Mesendoderm (in vitro differentiated cells): ENCODE measurements at places on chromosomes 6 and 20.

DNA sequence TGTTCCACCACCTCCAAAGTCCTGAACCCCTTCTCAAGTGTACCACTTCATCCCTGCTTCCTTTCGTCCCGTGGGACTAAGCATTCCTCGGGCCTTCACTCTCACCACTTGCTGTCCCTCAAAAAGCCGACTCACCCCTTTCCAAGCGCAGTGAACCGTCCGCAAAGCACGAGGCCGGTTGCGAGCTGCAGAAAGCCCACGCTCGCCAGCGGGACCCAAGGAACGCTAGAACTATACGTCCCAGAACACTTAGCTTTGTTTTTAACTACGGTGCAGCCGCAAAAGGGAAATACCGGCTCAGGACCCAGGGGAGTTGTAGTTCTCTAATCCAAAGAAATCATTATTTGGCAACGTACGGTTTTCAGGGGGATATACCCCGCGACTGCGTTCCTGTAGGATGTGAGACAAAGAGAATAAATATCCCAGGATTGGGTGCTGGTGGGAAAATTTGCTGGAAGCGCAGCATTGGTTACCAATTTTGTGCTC is 416 bp upstream of the POLR1H start:
- no peak overlapping the region for H3K27ac ChIP-seq
- no peaks in the 10 kb centered on the region for H3K36me3 ChIP-seq
- no peaks in the 10 kb centered on the region for H3K27me3 ChIP-seq
- H3K4me1 ChIP-seq, result peaks cover 4% of the 10 kb centered on the region
- DNase-seq, result peak; percentile 43

DNA sequence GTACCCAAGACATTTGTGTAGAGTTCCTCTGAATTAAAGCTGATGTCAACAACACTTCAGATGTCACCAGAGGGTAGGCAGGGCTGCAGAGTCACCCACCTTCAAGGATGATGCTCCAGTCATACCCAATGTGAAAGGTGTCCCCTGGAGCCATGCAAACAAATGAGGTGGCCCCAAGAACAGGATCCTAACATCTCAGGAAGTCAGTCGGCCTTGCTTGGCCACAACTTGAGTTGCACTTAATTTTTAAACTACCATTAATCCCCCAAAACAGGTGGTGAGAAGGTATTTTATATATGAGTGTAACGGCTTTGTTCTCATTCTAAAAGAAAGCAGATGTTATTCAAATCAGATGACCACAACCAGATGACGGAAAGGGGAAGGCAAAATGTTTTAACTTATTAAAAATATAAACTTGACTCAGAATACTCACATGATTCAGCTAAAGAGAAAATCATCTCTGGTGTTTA is 21.1 kb upstream of the SERPINB1 start:
- no peaks in the 10 kb centered on the region for H3K36me3 ChIP-seq
- DNase-seq, result no peak
- H3K4me3 ChIP-seq, result no peak overlapping the region
- H3K27ac ChIP-seq, result no peak overlapping the region
- peaks cover 4% of the 10 kb centered on the region for H3K4me1 ChIP-seq
- no peaks in the 10 kb centered on the region for H3K27me3 ChIP-seq

DNA sequence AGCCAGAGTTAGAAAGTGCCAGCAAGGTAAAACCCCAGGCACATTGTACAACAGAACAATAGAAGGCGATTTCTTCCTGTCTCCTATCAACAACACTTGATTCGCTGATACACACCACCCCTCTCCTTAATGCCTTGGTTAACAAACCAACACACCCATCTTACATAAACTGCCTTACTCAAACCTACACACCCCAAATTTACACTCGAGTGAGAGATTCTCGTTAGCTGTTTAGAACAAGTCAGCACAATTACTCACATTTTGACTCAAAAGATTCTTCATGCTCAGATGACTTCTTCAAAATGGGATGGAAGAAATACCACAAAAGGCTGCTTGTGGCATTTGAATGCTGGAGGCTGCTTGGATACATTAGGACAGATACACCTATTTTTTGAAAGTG is 80.0 kb upstream of the FOXQ1 start:
- H3K27me3 ChIP-seq, result no peaks in the 10 kb centered on the region
- no peak overlapping the region for H3K27ac ChIP-seq
- no peak overlapping the region for H3K4me3 ChIP-seq
- H3K36me3 ChIP-seq, result no peaks in the 10 kb centered on the region
- no peaks in the 10 kb centered on the region for H3K4me1 ChIP-seq

DNA sequence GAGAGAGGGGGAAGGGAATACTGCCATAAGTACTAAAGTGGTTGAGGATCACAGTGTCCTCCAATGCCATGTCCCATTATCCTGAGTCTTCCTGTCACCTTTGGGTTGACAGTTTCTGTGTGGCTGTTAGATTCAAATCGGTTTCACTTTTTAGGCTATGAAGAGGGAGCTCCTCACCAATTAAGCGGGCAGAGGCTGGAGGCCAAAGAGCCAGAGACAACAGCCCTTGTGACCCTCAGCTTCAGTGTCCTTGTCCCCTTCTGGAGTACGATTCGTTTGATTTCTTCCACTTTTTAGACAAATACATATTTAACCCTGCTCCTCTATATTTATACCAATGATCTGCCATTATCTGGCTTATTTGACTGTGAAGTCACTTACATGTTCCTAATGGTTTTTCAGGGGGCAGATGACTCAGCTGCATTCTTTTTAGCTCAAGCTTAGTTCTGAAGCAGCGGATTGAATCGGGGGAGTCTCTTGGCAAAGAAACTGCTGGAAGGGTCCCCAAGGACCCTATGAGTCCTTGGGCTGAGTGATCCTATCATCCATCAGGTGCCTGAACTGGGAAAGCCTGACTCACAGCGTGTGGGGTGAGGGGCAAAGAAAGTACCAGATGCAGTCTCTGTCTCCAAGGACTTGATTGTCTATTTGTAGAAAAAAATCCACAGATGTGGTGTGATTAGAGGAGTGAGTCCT is 18.2 kb downstream of the FERMT1 start:
- no peaks in the 10 kb centered on the region for H3K36me3 ChIP-seq
- H3K27ac ChIP-seq, result no peak overlapping the region
- peak; percentile 8 for DNase-seq
- H3K4me3 ChIP-seq, result no peak overlapping the region

DNA sequence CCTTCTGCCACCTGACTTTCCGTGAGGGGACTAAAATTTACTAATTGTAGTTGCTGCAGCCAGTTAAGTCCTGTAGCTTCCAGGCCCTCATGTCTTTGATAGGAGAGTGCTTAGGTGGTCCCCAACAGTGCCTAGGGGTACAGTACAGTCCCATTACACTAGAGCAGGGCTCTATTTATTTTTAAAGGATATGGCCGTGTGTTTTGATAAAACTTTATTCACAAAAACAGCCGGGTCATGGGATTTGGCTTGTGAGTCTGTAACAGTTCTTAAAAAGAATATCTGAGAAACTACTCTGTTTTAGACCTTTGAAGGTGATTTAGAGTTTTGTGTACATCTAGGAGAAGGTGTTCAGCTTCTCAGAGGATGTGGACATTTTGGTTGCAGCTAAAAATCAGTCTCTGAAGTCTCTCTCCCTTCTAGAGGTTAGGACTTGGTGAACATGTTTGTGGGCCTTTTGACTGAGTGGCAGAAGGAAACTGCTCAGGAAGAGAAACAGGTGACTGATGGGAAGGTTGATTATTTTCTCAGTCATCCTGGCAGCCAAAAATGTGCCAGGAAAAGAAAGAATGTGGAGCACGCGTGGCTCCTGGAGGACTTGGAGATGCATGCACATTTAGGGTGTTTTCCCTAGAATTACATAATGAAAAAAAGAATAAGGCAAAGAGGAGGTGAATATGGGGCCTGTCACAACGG is 57.4 kb downstream of the VAPB start:
- no peaks in the 10 kb centered on the region for H3K36me3 ChIP-seq
- H3K27ac ChIP-seq, result no peak overlapping the region
- H3K27me3 ChIP-seq, result no peaks in the 10 kb centered on the region
- H3K4me1 ChIP-seq, result peaks cover 4% of the 10 kb centered on the region

GRCh38 chr6:16576451-16577368 is 184.6 kb downstream of the ATXN1 start:
- no peak overlapping the region for H3K27ac ChIP-seq
- no peaks in the 10 kb centered on the region for H3K36me3 ChIP-seq
- H3K27me3 ChIP-seq, result no peaks in the 10 kb centered on the region
- DNase-seq, result no peak
- H3K4me1 ChIP-seq, result no peaks in the 10 kb centered on the region

- H3K36me3 ChIP-seq, result no peaks in the 10 kb centered on the region
- H3K4me1 ChIP-seq, result peaks cover 8% of the 10 kb centered on the region
- no peak overlapping the region for H3K27ac ChIP-seq
- no peak overlapping the region for H3K4me3 ChIP-seq
- no peaks in the 10 kb centered on the region for H3K27me3 ChIP-seq
Measured at GRCh38 chr6:116529466-116530290, 15.8 kb downstream of the TRAPPC3L start.

DNA sequence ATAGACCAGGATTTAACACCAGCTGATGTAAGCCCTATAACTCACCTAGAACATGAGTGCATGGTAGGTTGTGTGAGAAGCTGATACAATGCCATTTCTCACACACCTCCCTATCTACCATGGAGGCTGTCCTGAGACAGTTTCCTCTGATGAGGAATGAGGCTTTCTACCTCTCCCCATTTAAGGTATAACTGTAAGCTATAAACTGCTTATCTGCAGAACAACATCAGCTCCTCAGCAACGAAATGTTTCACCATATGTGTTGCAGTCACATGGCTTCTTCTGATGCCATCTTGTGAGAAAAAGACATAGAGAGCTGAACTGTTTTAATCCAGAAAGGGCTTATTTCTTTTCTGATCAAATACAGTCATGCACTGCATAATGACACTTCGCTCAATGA is 20.7 kb downstream of the ZKSCAN3 start:
- H3K4me1 ChIP-seq, result no peaks in the 10 kb centered on the region
- no peak overlapping the region for H3K4me3 ChIP-seq
- no peaks in the 10 kb centered on the region for H3K36me3 ChIP-seq
- no peak for DNase-seq
- no peak overlapping the region for H3K27ac ChIP-seq

- no peaks in the 10 kb centered on the region for H3K4me1 ChIP-seq
- no peak for DNase-seq
- no peaks in the 10 kb centered on the region for H3K27me3 ChIP-seq
- no peak overlapping the region for H3K27ac ChIP-seq
Measured at GRCh38 chr6:105620878-105621277, 218.0 kb upstream of the PREP start.

GRCh38 chr6:138007014-138007472 is 100.2 kb downstream of the PERP start:
- no peaks in the 10 kb centered on the region for H3K27me3 ChIP-seq
- H3K27ac ChIP-seq, result no peak overlapping the region
- no peaks in the 10 kb centered on the region for H3K36me3 ChIP-seq

GRCh38 chr6:168124158-168124557 is 45.1 kb upstream of the FRMD1 start:
- no peak for DNase-seq
- no peaks in the 10 kb centered on the region for H3K36me3 ChIP-seq
- H3K27me3 ChIP-seq, result no peaks in the 10 kb centered on the region
- peaks cover 5% of the 10 kb centered on the region for H3K4me1 ChIP-seq

GRCh38 chr6:52984247-52984646 is 10.8 kb downstream of the GSTA4 start:
- DNase-seq, result no peak
- peaks cover 4% of the 10 kb centered on the region for H3K36me3 ChIP-seq
- H3K4me1 ChIP-seq, result no peaks in the 10 kb centered on the region

DNA sequence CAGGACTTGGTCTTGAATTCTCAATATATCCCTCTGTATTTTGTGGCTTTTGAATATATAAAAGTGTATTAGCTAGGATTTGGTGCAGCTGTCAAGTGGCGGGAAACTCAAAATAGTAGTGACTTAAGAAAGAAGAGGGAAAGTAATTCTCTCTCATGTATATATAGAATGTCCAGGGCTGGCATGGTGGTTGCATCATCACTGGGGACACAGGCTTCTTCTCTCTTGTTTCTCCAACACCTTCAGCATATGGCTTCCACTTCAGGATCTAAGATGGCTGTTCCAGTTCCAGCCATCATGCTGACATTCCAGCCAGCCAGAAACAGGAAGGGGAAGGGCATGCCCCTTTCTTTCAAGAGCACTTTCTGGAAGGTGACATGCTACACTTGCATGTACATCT is 11.8 kb upstream of the GPR6 start:
- no peaks in the 10 kb centered on the region for H3K27me3 ChIP-seq
- no peak overlapping the region for H3K27ac ChIP-seq
- no peak overlapping the region for H3K4me3 ChIP-seq
- no peak for DNase-seq

GRCh38 chr6:145161501-145161900 is 573.8 kb downstream of the EPM2A start:
- no peak overlapping the region for H3K27ac ChIP-seq
- H3K4me1 ChIP-seq, result no peaks in the 10 kb centered on the region
- no peaks in the 10 kb centered on the region for H3K27me3 ChIP-seq
- no peak overlapping the region for H3K4me3 ChIP-seq
- no peaks in the 10 kb centered on the region for H3K36me3 ChIP-seq

GRCh38 chr6:130713144-130713543 is 114.1 kb upstream of the SMLR1 start:
- H3K27ac ChIP-seq, result no peak overlapping the region
- H3K27me3 ChIP-seq, result no peaks in the 10 kb centered on the region
- peak; percentile 93 for DNase-seq

DNA sequence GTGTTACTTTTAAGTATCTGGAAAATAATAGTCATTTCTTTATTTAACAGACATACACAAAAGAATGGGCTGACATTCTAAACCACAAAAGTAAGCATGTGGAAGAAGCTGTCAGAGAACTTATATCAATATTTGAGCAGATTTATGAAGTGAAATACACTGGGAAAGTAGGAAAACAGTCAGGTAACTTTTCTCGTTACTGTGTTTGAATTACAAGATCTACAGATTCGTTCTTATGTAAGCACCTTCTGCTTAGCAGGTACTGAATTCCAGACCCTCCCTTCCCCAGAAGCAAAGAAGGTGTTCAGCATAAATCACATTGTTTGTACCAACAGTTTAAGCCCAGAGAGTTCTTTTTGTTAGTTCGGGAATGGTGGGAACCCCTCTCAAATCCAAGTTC is 88.0 kb downstream of the DNAH8 start:
- H3K36me3 ChIP-seq, result no peaks in the 10 kb centered on the region
- no peak overlapping the region for H3K27ac ChIP-seq
- no peaks in the 10 kb centered on the region for H3K27me3 ChIP-seq
- H3K4me1 ChIP-seq, result no peaks in the 10 kb centered on the region
- H3K4me3 ChIP-seq, result no peak overlapping the region
- no peak for DNase-seq

DNA sequence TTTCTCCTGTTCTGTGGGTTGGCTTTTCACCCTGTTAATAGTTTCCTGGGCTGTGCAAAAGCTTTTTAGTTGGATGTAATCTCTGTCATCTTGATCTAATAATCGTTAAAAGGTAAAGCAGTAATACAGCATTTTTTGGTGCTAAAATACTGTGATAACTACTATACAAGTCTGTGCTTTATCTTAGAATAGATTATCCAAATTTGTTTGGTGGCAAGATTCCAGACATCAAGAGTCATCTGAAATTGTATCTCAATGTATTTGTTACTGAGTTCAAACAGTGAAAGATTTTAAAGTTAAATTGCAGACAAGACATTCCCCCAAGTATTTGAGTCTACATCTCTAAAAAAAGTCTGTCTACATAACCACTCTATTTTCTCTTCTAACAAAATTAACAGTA is 18.8 kb downstream of the TBPL1 start:
- no peaks in the 10 kb centered on the region for H3K27me3 ChIP-seq
- H3K36me3 ChIP-seq, result no peaks in the 10 kb centered on the region
- H3K4me3 ChIP-seq, result no peak overlapping the region
- DNase-seq, result no peak
- H3K4me1 ChIP-seq, result no peaks in the 10 kb centered on the region
- no peak overlapping the region for H3K27ac ChIP-seq
